ENCODE measurements at places on chromosomes 2 and 18.

DNA sequence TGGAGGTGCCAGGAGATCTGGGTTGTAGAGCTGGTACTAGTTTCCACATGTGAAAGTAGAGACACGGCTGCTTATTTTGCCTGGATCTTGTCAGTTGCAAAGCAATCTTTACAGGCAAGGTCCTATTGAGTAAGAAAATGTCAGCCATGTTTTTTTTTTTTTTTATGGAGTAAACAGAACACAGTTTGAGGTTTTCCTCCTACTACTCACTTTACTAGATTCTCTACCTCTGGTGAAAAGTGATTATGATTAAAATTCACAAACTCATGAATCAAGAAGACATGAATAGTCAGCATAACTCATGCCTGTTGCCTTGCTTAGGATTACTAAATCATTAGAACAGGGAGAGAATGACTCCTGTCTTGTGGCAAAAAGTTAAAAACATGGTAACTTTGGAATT, 70.1 kb upstream of the PNPT1 start:
- DNase-seq, result no peak

- DNase-seq, result no peak
Measured at GRCh38 chr2:16650287-16651249, 15.1 kb downstream of the CYRIA start.

- no peak for DNase-seq
Measured at GRCh38 chr2:44793322-44793870, 148.1 kb upstream of the SIX3 start.

DNA sequence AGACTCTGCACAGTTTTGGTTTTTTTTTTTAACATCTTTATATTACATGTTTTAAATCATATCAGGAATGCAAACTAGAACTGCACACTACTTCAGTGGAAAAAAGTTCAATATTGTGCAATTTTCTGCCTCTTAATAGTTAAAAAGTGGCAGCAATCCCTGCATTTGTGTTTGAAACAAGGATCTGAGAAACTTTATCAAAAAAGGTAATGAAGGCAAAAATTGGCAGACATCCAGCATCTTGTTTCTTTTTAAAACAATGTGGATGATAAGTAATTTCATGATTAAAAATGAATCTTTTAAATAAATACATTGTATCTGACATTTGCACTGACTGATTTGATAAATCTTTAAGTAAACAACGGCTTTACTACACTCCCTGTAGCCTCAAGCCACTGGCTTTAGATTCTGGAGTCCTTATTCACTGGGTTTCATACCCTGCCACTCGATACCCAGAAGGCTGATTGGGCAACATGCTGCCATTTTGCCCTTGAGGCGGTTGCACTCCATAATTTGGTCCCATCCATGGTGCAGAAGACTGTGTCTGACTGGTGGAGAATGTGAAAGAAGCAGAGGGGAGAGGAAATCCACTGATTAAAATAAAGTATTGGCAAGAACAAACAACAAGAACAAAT, 21.6 kb upstream of the C2orf42 start:
- DNase-seq, result no peak

DNA sequence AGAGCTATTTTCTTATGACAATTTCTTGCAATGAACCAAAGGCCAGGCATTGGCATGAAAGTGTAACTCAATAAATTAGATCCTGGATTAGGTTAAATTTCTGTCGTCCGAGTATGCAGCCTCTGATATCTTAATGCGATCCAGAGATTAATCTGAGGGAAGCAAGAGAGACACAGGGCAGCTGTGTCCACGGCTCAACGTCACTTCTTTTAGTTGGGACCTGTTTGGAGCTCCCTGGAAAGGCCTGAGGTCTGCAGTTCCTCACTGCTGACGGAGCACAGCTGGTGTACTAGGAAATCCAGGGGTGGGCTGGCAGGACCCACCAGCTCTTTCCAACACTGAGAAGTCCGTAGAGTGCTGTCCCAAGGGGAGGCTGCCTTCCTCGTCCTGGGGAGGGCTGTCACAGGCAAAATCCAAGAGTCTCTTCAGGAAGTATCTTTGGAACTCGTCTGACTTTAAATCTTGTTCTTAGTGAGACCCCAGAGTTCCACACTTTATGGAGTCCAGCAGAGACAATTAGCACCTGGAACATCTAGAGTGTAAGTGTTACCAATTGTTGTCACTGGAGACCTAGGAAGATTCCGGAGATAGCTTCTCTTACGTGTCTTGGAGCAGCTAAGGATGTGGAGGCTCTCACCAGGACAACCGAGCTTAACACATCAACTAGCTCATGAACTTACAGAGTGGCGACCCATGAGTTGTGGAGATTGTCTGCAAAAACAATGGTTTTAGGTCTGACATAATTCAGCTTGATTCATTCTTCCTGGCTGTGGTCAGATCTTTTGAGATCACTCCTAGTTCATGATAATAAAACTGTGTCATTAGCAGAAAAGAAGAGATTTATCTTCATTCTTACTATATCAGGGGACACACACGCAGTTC, 173.7 kb downstream of the ACKR3 start:
- DNase-seq, result no peak

DNA sequence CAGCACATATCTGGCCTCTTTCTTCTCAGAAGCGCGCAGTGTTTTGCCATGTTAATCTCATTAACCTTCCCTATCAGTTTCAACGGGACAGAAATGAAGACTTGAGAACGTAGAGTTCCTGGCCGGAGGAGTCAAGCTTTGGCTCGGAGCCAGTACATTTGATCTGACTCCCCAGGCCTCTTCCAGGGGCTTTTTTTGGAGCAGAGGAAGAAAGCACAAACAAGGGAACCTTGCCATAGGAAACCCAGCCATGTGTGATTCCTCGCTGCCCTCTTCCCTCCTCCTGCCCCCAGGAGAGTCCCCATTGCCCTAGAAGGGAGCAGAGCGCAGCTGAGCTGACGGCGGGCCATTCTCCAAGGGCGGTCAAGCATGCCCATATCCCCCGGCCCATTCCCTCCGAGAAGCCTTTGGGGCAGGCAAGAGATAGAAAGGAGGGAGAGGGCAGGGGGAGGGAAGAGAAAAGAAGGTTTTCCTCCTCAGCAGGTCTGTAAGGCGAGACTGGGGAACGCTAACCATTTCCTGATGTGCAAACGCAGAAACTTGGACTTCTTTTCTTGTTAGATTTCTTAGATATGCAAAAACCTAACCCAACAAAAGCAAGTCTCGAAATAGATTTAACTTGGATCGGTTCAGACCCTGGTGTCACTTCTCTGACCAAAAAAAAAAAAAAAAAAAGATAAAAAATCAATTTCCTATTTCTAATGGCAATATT, 63.7 kb upstream of the POU3F3 start:
- no peak for DNase-seq

- no peak for DNase-seq
Measured at GRCh38 chr18:48374423-48375149, 34.6 kb downstream of the ZBTB7C start.

- DNase-seq, result no peak
Measured at GRCh38 chr2:13601506-13601905, 884.8 kb downstream of the TRIB2 start.

- DNase-seq, result no peak
Measured at GRCh38 chr2:71833855-71834560, 313.7 kb downstream of the CYP26B1 start.

GRCh38 chr2:61006486-61007105, 10.9 kb upstream of the PEX13 start:
- DNase-seq, result no peak

DNA sequence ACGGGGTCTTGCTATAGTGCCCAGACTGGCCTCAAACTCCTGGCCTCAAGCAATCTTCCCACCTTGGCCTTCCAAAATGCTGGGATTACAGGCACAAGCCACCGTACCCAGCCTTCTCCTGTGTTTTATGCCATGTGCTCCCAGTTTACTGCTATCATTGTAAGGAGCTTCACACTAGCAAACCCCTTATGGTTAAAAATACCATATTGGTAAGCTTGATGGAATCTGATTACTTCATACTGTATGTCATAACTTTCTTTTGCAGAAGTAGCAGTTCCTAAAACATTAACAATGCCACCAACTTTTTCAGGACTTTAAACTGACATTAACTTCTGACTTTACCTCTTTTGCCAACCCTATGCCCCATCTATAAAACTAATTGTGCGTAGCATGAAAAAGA, 36.2 kb downstream of the HAT1 start:
- no peak for DNase-seq

GRCh38 chr2:120385355-120386127, 39.6 kb downstream of the INHBB start:
- DNase-seq, result no peak
